Activated T-helper 2 cell treated with anti-CD3 and anti-CD28 coated beads, Interferon-gamma antibody, Interleukin-2, Interleukin-4, amounts not matched to agents 10 μg/mL and 5 μg/mL and 100 μg/mL, durations not matched to agents 14 hours and 24 hours and 36 hours (primary cell): ENCODE measurements at places on chromosomes 5 and 9.

- no peak for DNase-seq
These were observed 205.0 kb upstream of the DMRTA1 start for GRCh38 chr9:22241611-22242010.

GRCh38 chr5:6466975-6467567 is 18.4 kb downstream of the UBE2QL1 start:
- no peak for DNase-seq

GRCh38 chr9:105138306-105138801 is 106.1 kb upstream of the SLC44A1 start:
- no peak for DNase-seq

GRCh38 chr5:9601055-9601739 is 29.0 kb downstream of the TAS2R1 start:
- DNase-seq: no peak

DNA sequence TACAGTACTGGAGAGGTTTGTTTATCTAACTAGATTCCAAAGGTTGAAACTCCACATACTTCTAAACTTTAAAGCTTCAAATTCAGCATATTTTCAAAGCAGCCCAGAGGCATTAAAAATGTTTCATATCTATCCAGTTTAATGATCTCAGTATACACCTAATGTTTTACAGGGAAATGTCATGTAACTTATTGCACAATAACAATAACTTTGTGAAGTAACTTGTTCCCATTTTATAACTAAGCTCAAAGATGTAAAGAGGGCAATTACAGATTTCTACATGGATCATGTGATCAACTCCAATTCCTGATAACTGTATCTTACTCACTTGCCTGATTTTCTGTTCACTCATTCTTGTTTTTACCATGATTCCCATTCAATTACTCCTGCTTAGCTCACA is 610.0 kb downstream of the TAF11L14 start:
- DNase-seq: no peak

DNA sequence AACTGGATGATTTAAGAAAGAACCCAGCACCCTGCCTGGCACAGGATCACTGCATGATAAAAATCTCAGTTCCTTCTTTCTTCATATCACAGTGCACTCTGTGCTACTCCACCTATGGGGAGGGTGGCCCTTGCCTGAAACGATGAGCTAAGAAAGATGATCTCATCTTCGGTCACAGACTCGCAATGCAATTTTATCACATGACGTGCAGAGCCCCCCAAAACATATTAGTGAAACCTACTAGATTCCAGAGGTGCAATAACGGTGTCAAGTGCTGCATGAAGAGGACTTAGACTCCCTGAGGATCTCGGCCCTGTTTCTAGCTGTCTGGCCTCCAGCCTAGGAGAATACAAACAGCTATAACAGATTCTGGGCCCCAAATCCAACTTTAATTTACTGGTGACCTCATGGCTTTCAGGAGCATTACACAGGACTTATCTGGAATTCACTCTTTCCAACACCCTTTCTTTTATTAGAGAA is 104.0 kb downstream of the EBF1 start:
- no peak for DNase-seq

DNA sequence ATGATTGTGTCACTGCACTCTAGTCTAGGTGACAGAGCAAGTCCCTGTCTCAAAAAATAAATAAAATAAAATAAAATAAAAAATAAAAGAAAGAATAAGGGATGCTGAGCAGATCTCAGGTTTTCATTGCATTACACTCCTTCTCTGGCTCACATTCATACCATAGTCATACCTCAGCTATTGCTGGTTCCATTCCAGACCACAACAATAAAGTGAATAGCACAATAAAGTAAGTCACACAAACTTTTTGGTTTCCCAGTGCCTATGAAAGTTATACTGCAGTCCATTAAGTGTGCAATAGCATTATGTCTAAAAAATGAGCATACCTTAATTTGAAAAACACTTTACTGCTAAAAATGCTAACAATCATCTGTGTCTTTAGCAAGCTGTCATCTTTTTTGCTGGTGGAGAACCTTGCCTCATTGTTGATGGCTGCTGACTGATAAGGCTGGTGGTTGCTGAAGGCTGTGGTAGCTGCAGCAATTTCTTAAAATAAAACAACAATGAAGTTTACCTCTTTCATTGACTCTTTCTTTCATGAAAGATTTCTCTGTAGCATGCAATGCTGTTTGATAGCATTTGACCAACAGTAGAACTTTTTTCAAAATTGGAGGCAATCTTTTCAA is 415.7 kb downstream of the ZNF608 start:
- DNase-seq: no peak

GRCh38 chr5:160375701-160376100 is 5.3 kb upstream of the C1QTNF2 start:
- no peak for DNase-seq

- no peak for DNase-seq
These were observed 123.8 kb upstream of the KLF4 start for GRCh38 chr9:107613321-107613720.

- no peak for DNase-seq
These were observed 66.2 kb upstream of the CLINT1 start for GRCh38 chr5:157924931-157925729.
